ENCODE measurements at places on chromosomes 3 and 15.

DNA sequence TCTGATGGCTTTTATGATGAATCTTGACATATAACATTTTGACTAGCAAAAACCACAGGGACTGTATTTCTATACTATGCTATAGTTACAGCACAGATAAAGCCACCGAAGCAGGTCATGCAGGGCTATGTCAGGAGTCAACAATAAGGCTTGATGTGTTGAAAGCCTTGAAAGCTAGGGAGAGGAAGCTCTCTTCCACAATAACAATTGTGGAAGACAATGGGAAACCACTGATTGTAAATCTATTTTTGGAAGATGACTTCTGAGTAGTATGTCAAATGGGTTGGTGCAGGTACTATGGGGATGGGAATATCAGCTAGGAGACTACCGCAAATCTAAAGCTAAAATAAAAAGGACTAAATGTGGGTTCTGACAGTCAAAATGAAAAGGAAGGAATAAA is 4.0 kb upstream of the AQR start:
- no peak for DNase-seq

GRCh38 chr15:82140886-82141285 is 95.1 kb upstream of the MEX3B start:
- DNase-seq = no peak

- DNase-seq = no peak
Observed at GRCh38 chr15:46343196-46343935, 708.5 kb downstream of the SQOR start.

- DNase-seq = no peak
Observed at GRCh38 chr3:141307351-141308059, 60.8 kb upstream of the ZBTB38 start.

GRCh38 chr3:70040386-70040785 is 40.9 kb downstream of the SAMMSON start:
- DNase-seq = no peak

- DNase-seq = no peak
Observed at GRCh38 chr3:1010228-1010627, 82.6 kb upstream of the CNTN6 start.

- no peak for DNase-seq
Observed at GRCh38 chr3:112699436-112699978, 58.6 kb upstream of the CCDC80 start.

DNA sequence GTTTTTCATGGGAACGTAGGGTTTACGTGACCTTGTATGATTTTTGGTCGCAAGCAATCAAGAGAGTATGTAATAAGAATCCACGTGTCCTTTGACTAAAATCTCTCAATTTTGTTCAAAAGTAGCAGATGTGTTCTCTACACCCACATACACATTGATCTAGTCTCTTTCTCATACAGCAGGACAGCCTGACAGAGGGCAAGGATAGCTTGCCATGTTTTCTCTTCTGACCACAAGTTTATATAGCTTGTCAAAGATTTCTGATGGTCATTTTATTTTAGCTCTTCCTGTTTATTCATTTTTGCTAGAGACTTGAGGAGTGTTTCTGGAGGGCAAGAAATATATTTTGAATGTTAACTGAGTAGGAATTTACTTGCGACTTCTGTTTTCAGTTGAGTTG is 570.2 kb upstream of the ALCAM start:
- DNase-seq = no peak

DNA sequence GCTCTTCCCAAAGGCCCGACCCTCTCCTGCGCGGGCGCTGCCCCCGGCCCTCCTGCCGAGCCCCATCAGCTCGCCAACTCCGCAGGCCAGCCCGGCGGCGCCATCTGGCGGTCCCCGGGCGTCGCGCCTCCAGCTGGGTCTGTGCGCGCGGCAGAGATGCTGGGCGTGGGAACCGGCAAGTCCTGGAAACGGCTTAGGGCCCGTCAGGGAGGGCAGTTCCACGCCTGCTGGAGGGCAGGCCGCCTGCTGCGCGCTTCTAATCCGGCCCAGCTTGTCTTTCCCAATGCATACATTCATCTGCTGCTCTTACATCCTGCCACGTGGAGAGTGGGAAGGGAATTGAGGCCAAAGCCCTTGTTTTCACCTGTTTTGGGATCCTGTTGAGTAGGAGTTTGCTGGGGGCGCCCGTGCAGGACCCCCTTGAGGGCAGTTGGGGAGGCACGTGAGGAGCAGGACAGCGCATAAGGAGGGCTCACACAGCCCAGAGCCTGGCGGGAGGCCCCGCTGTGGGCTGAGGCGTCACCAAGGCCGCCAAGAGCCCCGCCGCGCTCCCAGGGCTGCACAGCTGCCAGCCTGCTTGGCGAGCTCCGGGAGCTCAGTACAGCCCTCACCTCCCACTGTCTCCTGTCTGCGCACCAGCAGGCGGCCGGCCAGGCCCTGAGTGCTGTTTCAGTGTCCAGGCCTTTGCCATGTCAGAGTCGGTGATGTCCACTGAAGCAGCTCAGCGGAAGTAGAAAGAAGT is 165.6 kb downstream of the NSMCE3 start:
- no peak for DNase-seq

DNA sequence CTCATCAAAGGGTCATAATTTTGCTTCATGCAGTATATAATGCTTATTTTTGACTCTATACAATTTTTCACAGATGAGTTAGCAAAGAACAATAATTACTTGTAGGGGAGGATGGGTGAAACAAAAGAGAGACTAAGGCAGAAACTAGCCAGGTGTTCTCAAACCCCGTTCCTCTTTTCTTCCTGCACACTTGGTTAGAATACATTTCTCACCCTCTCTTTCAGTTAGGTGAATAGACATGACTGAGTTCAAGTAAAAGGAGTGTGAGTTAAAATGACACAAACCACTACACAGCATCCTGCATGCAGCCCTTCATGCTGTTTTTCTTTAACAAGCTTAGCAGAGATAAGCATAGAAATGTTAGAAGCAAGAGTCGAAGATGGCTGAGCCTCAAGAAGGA is 922.2 kb downstream of the TBL1XR1 start:
- no peak for DNase-seq

GRCh38 chr3:2771193-2771592 is 339.0 kb downstream of the IL5RA start:
- DNase-seq = no peak

DNA sequence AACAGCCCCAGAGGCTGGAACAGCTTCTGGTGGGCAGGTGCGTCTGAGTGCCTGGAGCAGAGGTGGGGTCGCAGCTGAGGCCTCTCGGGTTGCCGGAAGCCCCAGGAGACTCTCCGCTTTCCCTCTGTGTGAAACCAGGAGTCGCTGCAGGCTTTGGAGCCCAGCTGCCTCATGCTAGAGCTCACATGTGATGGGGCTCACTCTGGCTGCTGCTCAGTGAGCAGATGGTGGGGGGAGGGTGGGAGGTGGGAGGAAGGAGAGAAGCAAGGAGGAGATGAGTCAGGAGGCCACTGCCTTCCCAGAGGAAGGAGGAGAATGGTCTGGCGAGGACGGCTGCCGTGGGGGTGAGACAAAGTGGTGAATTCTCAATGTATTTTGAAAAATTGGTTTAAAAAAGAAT is 290.1 kb upstream of the CHRNA7 start:
- no peak for DNase-seq

DNA sequence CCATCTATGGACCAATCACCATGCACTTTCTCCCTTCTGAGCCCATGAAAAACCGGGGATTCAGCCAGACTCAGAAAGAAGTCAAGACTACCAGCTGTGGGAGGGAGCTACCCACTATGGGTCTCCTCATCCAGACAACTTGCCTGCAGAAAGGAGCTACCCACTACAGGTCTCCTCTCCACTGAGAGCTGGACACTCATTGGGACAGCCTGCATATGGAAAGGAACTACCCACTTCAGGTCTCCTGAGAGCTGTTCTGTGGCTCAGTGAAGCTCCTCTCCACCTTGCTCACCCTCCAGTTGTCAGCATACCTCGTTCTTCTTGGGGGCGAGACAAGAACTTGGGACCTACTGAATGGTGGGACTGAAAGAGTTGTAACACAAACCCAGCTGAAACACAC is 22.3 kb upstream of the ZBED2 start:
- no peak for DNase-seq

DNA sequence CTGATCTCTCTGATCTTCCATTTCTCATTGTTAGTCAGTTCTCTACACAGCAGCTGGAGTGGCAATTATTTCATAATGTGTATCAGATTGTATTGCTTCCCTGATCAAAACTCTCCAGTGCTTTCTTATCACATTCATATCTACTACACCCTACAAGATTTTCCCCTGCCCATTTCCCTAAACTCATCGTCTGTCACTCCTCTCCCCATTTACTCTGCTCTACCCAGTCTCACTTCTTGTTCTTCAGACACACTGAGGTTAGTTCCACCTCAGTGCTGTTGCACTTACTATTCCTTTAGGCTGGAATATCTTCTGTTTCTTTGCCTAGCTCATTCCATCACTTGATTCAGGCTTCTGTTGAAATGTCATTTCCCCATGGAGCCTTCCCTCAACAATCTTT is 197.1 kb downstream of the SATB1 start:
- DNase-seq = no peak

DNA sequence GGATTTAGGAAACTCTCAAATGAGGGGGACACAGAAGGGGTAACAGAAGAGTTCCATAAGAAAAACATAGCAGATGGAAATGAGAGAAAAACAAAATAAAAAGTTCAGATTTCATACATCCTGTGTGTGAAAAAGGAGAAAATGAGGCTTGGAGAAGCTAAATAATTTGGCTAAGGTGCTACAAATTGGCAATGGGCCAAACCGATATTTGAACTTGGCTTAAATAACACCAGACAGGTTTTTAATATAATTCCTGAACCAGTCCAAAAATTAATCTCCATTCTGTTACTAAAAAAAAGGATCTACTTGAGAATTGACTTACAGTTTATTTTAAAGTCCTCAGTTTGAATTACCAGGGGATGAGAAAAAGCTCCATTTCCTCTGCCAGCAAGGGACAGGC is 342.9 kb upstream of the DPH6 start:
- DNase-seq = no peak

DNA sequence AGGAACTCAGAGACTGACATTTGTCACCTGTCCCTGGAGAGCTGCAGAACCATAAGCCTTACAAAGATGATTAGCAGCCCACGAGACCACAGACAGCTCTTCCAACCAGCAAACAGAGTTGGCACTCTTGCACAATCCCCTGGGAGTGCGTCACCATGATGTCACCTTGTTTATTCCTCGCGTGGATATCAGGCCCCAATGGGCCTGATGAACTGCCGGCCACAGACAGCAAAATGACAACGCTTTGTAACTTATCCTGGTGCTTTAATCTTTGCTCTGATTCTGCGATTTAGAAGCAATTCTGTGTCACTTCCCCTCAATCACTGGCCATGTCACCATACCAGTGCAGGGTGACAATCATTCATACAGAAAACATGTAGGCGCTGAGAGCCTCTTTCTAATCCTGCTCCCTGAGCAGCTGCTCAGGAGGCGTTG is 89.2 kb downstream of the TAMM41 start:
- DNase-seq = no peak

DNA sequence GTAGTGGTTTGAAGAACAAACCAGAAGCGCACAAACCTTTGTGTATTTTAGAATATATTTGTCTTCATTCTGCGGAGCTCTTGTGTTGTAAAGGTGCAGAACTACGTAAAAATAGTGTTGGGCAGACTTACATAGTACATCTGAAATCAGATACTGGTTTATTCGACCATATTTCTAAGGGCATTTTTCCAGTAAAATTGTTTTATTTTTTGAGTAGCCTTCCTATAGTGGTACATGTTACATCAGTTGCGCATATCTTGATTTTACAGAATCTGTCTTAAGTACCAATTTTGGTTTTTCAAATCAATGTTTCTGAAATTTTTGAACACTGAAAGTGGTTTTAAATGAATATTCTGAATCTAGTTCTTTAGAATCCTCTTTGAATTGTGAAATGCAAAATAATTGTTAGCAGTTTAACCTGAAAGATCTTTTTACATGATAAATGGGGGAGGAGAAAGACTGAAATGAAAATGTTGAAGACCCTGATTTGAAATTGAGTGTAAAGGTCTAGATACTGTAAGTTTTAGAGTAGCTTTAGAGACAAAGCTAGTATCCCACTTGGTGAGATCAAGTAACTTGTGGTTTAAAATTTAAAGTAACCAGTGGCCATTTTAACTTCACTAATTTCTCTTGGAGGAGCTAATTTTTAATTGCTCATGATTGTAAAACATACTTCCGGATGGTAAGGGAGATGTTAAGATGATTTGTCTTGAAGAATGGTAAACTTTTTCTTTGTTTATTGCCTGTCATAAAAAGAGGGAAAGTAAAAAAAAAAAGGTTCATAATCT is 15.5 kb upstream of the CHD2 start:
- DNase-seq = no peak

DNA sequence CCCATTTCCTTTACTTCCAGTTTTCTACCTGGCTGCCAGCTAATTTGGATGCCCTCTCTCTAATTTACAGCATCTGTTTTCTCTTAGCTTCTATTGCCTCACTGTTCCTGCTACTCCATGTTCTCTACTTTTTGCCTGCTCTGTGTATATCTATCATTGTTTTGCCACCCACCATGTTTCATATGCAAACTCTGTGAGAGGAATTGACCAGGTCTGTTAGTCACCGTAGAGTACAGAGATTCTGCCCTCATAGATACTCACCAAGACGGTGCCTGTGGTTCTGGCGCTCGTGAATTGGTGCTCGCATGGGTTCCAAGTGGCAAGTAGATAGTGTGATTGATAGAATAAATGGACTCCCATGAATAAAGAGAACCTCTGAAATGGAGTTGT is 288.8 kb downstream of the CNTN6 start:
- no peak for DNase-seq

- DNase-seq = no peak
Observed at GRCh38 chr3:152256851-152257562, 11.7 kb upstream of the MBNL1 start.

- no peak for DNase-seq
Observed at GRCh38 chr3:52606373-52607085, 70.1 kb downstream of the UQCC5 start.

DNA sequence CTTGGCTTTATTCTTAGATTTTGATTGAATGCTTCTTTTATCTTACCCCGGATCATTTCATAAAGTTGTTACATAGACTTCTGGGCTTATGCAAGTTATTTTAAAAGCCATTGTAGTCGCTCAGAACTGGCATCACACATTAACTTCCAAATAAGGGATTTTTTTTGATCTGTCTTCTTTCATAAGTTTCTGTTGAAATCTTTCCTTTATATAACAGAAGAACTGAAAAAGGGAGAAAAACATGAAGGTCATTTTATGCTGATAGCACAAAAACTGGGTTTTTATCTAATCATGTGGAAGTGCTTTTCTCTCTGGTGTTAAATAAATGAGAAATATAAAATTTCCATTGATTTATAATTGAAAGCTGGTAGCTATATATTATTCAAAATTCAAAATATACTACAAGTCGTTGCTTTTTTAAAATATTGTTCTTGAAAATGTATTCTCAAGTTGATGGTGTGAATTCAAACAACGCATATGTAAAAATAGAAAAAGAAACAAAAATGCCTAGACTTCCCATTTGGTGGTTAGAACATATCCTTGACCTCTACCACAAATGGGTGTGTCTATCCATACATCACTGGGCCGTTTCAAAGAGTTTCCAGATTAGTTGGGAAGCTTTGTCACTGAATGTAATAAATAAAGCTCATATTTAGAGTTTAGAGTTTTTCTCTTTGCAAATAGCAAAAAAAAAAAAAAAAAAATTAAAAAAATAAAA is 258.3 kb upstream of the ZPLD1 start:
- no peak for DNase-seq

Data from omental fat pad (tissue), 4 donors.